ENCODE measurements at places on chromosomes 7 and 10. TPM values are rescaled to one million over a fixed set of nuclear protein-coding genes. Genes with fewer than 3 reads are reported as not detected.

The VPS37D gene
- total RNA-seq: 2.7 TPM

The CDK6 gene
- total RNA-seq: 22.3 TPM

The MKRN1 gene
- 94.7 TPM for total RNA-seq

The TAC1 gene
- not detected for total RNA-seq

The STEAP1B gene
- total RNA-seq: 0.43 TPM

The DDC gene
- total RNA-seq: not detected

The TMEM72 gene
- not detected for total RNA-seq

The NUDT13 gene
- total RNA-seq: 4.1 TPM

The NXPH1 gene
- total RNA-seq: not detected

The SMKR1 gene
- not detected for total RNA-seq

The ACSM6 gene
- not detected for total RNA-seq

The ADCY1 gene
- 5.0 TPM for total RNA-seq

All from Right ventricle myocardium superior (tissue), 1 donor.